A549 (cell line): ENCODE measurements at places on chromosomes 2 and 18.

GRCh38 chr2:173740639-173741038 is 224.5 kb downstream of the SP3 start:
- no peak for DNase-seq

DNA sequence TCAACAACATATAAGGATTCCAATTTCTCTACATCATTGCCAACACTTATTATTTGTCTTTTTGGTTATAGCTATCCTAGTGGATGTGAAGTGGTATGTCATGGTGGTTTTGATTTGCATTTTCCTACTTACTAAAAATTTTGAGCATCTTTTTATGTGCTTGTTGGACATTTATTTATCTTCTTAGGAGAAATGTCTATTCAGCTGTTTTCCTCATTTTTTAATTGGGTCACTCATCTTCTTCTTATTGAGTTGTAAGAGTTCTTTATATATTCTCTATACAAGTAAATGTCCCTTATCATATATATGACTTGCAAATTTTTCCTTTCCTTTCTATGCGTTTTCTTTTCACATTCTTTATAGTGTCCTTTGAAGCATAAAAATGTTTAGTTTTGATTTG is 4.7 kb upstream of the CCL20 start:
- no peak for DNase-seq

DNA sequence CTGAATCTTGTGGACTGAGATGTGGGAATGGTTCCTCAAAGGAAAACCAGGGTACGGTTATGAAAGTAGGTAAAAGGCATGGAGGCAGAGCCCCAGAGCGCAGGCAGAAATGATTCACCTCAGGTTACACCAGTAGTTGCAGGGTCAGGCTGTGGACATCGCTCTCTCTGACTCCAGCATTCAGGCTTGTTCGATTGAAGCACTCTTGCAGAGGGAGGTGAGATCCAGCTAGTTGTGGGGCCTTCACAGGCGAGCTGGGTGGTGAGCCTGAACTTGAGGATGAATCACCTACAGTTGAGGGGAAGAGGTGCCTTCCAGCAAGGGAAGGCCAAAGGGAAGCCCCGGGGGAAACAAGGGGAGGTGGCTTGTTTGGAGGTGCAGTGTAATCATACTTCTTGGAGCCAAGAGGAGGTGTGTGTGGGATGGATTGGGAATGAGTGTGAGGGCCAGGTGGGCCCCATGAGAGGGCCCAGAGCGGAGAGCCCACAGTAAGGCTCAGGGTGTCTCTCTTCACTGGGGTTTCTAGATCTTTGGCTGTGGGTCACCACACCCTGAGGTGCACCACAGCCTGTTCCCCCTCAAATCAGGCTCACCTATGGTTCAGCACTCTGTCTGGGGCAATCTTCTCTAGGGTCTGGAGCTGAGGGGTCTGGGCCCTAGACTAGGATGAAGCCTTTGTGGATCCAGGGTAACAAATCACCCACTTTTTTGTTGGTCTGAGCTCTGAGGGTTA is 48.5 kb upstream of the MCFD2 start:
- DNase-seq: no peak

- no peak for DNase-seq
These were observed 147.8 kb upstream of the FHL2 start for GRCh38 chr2:105546628-105546974.

- DNase-seq: peak; percentile 31
These were observed 663 bp downstream of the TRIM54 start for GRCh38 chr2:27282892-27283291.

GRCh38 chr2:28427741-28428415 is 35.2 kb downstream of the FOSL2 start:
- no peak for DNase-seq

- DNase-seq: no peak
These were observed 266.5 kb downstream of the KLHL29 start for GRCh38 chr2:23651187-23652080.

GRCh38 chr2:96251721-96252292 is 14.0 kb downstream of the TMEM127 start:
- peak; percentile 30 for DNase-seq

GRCh38 chr18:34789768-34790344 is 79.8 kb downstream of the DTNA start:
- no peak for DNase-seq

DNA sequence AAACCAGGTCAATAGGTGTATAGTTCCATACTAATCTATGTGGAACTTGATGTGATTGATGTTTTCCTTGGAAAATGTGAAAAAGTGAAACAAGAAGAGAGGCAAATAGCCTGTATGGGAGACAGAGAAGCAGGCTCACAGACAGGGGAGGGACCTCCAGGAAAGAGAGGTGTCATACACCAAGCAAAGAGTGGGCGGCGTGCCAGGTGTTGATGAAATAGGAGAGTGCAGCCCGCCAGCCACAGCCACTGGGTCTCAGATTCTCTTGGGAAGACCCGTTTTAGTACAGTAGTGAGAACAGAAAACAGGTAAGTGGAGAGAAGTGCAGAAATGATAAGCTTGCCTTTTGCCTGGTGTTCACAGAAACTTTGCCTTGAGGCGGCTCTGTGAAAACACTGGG is 301.9 kb downstream of the ZNF407 start:
- DNase-seq: no peak
